ENCODE measurements at places on chromosomes 5 and 9. TPM values are rescaled to one million over a fixed set of nuclear protein-coding genes. Genes with fewer than 3 reads are reported as not detected.

SLC9A3 gene
- total RNA-seq, result 0.72 TPM

DNA sequence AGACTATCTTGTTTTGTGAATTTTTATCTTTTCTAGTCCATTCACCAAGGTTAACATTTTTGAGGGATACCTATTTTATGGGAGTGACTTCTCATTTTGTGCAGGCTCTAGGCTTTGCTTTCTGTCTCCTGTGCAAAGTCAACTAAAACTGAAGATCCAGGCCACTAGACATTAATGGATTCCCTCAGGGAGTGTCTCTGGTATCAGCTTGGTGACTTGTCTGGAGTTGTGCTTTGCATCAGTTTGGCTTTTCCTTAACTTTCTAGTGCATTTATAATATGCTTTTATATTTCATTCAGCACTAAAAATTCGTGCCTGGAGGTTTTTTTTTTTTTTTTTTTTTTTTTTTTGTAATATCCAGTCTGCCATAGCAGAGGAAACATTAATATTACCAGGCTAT, 144.2 kb downstream of the YIPF5 start:
- DNase-seq, result no peak

DNA sequence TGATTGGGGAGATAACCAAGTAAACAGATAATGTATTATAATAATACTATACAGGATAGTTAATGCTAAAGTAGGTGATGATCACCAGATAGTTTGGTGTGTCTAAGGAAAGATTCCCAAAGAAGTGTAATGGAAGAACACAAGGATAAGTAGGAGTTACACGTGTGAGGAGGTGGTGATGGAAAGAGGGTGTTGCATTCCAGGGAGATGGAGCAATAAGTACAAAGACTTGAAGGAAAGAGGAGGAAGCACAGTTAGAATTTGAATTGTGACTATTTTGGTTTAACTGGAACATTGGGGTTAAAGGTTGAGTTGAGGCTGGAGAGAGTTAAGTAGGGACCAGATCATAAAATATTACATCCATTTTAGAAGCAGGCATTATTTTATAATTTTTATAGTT, 76.9 kb downstream of the IPO11 start:
- no peak for DNase-seq

SPINK13 gene
- not detected for total RNA-seq

DNA sequence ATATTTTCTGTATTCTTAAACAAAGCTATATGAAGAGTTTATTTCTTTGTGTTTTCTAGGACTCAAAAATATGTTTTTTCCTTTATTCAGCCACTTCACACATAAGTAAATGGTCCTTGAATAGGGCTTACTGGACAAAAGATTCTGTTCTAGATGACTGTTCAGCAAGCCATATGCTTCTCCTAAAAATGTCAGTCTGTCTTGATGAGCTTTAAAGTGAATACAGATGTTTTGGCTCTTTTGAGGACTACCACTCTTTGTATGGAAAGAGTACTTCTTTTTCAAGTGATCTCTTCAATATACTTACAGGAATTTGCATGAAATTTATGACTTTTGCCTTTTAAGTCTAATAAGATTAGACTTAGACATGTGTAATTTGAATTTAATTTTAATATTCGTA, 8.4 kb downstream of the NDUFS4 start:
- peak; percentile 23 for DNase-seq

CERT1 gene
- 10.3 TPM for total RNA-seq

ZNF462 gene
- 18.8 TPM for total RNA-seq

- peak; percentile 32 for DNase-seq
Measured at GRCh38 chr9:87322840-87323635, 174.6 kb upstream of the DAPK1 start.

GRCh38 chr5:172133359-172134029, 54.5 kb downstream of the STK10 start:
- peak; percentile 92 for DNase-seq

RBM18 gene
- 8.4 TPM for total RNA-seq

SAXO1 gene
- under 0.01 TPM for total RNA-seq

DNA sequence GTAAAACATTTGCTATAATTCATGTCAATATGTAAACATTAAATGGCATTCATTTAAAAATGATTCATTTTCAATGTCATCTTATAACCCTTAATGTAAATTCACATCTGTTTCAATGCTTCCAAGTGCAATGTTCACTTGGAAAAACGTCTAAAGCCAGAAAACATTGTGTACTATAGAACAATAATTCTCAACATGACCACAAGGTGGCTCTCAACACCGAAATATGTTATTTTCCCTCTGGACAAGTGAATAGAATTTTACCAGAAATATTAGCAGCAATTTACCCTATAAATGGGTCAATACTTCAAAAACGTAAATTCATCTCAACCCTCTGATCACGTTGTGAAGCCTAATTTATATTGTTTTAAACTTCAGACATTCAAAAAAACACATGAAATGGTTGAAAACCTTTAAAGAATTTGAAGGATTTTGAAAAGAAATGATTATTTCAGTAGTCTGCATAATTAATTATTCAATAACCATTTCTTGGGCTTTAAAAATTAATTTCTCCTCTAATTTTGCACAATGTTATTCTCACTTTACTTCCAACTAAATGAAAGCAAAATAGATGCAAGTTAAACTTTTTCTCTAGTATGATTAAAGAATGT, 11.0 kb downstream of the CDH10 start:
- DNase-seq, result peak; percentile 11

GRCh38 chr5:133366438-133366837, 245.9 kb downstream of the FSTL4 start:
- DNase-seq, result no peak

- no peak for DNase-seq
Measured at GRCh38 chr5:10157085-10157669, 92.5 kb downstream of the ATPSCKMT start.

GALNT12 gene
- 2.5 TPM for total RNA-seq

DNA sequence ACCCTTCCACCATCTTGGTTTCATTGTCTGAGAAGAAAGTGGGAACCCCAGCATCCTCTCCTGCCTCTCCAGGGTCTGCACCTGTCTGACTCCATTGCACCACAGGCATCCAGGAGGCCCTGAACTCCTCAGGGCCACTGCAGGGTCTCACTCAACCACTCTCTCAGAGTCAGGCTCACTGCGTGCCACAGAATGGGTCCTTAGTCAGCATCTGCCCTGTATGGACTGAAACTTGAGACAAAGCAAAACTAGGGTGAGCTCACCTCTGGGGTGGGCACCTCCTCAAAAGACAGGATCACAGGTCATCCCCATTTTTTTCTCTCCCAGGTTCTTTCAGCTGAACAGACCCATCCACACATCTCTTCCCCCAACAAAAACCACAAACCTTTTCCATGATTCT, 59.2 kb upstream of the CPEB4 start:
- no peak for DNase-seq

GRCh38 chr5:137778772-137779564, 24.8 kb upstream of the HNRNPA0 start:
- DNase-seq, result peak; percentile 39

- DNase-seq, result no peak
Measured at GRCh38 chr5:116754556-116754955, 179.9 kb upstream of the SEMA6A start.

GRCh38 chr9:19583890-19584289, 175.1 kb downstream of the ACER2 start:
- no peak for DNase-seq

- no peak for DNase-seq
Measured at GRCh38 chr9:136566901-136567300, 21.1 kb upstream of the NOTCH1 start.

GLDC gene
- total RNA-seq, result 0.83 TPM

- no peak for DNase-seq
Measured at GRCh38 chr5:10662083-10662482, 98.2 kb downstream of the ANKRD33B start.

SLC6A18 gene
- not detected for total RNA-seq

AMACR gene
- total RNA-seq, result 10.0 TPM

DNA sequence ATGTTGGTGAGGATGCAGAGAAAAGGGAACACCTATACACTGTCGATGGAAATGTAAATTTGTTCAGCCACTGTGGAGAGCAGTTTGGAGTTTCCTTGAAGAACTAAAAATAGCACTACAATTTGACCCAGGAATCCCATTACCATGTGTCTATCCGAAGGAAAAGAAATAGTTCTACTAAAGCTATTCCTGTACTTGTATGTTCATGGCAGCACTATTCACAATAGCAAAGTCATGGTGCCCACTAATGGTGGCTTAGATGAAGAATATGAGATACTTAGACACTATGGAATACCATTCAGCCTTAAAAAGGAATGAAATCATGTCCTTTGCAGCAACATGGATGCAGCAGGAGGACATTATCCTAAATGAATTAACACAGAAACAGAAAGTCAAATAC, 50.2 kb upstream of the CAST start:
- DNase-seq, result no peak

DNA sequence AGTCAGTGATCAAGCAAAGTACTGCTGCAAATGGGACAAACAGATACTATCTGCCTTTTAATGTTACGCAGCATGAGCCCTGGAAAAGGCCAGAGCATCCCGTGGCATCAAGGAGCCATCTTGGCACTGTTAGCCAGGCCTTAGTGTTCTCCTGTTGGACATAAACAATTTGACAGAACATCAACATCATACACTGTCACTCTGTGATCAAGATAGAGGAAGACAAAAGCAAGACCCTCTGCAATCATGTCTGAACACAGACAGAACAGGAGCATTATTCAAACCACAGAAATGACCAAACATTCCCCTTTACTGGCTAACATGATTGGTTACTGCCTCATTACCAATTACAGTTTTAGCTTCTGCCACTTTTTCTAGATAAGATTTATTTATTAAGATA, 21.2 kb upstream of the ROPN1L start:
- no peak for DNase-seq

- DNase-seq, result no peak
Measured at GRCh38 chr5:120270498-120270897, 193.6 kb upstream of the PRR16 start.

SVEP1 gene
- 16.7 TPM for total RNA-seq

- DNase-seq, result no peak
Measured at GRCh38 chr9:1490341-1491232, 440.4 kb downstream of the DMRT2 start.

GRCh38 chr5:120306303-120306702, 157.8 kb upstream of the PRR16 start:
- DNase-seq, result peak; percentile 16

GRCh38 chr5:150511578-150512367, 3.8 kb downstream of the NDST1 start:
- peak; percentile 80 for DNase-seq

DNA sequence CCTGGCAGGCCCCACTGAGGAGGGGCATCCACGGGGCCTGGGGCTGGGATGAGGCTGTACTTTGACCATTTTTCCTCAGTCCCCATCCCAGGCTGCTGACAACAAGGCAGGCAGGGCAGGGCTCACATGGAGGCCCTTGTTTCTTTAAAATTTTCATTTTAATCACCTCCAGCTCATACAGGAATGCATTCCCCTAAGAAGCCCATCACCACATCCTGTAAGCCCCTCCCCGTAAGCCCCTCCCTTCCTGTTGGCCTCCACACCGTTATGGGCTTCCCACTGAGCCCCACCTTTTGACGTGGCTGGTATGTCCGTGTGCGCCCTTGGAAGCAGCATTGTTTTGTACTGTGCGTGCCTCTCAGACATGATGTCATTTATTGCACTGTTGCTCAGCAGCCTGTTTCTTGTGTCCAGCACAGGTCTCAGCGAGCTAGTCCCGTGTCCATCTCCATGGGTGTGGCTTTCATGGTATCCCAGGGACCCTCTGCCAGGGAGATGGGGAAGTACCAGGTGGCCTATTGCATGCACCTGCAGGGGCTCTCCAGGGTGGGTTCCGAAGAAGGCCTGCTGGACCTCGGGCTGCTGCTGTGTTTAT, 22.4 kb downstream of the PHF2 start:
- DNase-seq, result no peak

SLCO6A1 gene
- total RNA-seq, result not detected

C5 gene
- total RNA-seq, result 2.8 TPM

ENHO gene
- not detected for total RNA-seq

GRCh38 chr5:45274241-45274640, 421.9 kb downstream of the HCN1 start:
- no peak for DNase-seq

DNA sequence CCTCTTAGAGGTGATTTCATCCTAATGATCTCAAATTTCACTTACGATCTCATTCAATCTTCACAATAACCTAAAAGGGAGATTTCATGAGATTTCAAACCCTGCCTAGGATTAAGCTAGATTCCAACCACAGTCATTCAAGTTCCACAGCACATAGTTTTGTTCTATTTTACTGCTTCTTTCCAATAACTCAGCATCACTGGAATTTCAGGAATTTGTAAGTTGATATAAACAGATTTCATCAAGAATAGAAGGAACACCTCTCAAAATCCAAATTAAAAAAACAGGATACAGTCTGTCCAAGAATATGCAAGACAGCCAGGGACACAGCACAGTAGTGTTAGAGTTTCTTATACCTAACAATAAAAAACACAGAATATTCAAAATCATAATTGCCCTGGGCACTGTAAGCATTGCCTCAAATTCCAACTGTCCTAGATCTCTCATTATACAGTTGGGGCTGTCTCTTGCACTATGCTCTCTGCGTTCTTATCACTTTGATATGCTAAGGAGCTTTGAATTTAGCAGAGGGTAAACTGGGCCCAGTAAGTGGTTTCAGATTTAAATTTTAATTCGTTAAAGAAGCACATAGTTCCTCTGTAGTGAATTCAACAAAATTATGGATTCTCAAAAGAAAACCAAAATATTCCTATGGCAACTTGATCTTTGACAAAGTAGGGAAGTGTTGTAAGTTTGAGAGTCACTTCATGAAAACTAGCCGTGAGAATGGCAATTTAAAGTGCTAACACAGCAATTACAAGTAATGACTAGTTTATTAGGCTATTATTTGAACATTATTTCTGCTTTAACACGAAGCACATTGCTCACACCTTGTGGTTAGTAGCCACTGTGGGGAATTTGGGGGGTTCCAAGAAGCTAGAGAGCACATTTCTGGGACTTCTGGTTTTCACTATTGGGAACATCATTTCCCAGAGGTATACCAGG, 478.6 kb upstream of the C9orf72 start:
- DNase-seq, result no peak

- DNase-seq, result no peak
Measured at GRCh38 chr5:62112689-62113228, 193.2 kb upstream of the KIF2A start.

LHX6 gene
- under 0.01 TPM for total RNA-seq

DNA sequence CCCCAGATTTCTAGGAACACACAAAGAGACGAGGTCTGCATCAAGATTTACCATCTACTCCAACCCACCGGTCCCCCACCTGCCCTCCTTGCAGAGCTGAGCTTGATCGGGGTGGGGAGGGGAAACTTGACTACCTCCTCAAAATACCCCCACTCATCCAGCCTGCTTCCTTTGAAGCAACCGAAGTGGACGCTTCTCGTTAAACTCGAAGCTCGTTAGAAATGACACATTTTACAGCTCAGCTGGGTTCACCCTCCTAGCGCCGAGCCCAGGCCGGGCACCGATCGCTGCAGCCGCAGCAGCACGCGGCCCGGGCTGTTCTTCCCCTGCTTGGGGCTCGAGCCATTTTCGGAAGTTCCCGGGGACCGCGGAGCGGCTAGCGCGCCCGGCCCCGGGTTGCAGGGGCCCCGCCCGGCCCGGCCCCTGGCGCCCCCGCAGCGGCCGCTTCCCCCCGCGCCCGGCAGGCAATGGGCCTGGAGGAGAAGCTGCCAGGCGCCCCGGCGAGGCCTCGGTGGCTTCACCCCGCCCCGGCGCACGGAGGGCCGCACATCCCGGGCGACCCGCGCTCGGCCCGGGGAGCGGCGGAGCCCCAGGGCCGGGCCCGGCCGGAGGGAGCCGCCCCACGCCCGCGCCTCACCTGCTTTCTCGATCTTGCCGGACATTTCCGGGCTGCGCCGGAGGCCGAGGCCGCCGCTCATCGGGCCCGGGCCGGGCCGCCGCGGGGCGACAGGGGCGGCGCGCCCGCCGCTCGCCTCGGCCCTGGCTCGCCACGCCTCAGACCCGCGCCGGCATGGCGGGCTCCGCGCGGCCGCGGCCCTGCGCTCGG, 530 bp downstream of the RAPGEF1 start:
- no peak for DNase-seq
